Fibroblast of skin of right biceps (primary cell): ENCODE measurements at places on chromosomes 11 and 22.

DNA sequence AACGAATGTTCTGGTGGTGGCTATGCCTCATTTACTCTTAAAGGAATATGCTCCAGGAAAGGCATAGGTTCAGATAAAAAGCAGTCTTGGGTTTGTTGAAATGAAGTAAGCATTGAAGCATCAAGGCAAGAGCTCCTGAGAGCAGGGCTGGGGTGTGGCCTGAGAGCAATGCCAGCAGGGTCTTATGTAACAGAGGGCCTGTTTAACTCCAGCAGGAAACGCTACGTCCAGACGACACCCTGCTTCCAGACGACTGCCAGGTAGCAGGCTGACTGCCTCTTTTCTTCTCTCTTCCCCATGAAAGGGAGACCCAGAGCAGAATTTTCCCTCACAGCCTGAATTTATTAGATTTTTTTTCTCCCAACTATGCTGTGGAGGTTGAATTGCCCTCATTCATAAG, 127.2 kb upstream of the SLC5A12 start:
- DNase-seq = no peak

DNA sequence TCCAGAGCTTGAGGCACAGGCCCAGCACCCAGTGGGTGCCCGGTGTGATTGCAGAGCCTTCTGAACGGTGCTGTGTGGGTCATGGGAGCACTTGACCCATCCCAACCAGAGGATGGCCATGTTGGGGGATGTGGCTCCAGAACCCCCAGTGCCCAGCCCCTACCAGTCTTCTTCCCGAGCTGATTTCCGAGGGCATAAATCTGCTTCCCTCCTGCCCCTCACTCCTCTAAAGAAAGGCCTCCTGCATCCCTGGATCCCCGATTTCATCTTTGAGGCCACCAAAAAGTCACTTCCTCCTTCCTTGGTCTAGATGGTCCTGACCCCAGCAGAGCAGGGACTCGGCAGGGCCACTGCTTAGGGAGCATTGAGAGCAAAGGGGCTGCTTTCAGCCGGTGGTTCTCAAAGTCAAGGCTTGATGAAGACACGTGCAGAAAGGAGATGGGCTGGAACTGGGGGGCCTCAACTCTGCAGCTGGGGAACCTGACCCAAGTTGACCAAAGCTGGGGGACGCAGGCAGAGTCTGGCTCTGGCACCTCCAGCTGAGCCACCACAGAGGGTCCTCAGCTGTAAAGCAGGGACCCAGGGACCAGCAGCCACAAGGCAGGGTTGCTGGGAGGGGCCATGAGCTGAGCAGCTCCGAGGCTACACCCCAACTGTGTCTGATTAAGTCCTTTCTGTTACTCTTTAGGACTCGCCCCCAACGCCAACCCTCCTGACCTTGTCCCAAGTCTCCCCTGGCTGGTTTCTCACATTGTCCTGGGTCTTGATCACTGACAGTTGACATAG, 56.6 kb downstream of the LINC01488 start:
- no peak for DNase-seq

DNA sequence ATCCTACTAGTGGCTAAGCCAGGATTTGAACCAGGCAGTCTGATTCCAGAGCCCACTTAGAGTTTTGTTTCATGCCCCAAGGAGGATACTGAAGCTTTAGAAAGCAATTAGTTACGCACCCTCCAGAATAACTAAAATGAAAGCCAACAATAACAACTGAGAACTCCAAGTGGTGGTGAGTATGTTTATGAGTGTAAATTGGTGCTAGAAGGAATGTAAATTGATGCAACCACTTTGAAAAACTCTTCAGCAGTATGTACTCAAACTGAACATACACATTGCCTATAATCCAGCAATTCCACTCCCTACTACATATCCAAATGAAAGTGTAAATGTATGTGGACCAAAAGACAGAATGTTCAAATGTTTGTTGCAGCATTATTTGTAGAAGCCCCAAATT, 6.7 kb upstream of the ARL14EP start:
- peak; percentile 33 for DNase-seq

DNA sequence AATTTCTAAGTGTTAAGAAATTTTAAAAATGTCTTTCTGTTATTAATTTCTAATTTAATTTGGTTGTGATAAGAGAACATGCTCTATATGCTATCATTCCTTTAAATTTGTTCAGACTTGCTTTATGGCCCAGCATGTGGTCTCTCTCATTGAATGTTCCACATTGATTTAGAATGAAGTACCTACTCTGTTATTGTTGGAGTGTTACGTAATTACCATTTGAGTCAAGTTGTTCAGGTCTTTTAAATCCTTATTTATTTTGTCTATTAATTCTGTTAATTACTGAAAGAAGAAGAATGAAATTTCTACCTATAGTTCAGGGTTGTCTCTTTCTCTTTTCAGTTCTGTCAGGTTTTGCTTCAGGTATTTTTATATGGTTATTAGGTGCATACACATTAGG, 57.0 kb downstream of the PRMT3 start:
- DNase-seq = no peak

DNA sequence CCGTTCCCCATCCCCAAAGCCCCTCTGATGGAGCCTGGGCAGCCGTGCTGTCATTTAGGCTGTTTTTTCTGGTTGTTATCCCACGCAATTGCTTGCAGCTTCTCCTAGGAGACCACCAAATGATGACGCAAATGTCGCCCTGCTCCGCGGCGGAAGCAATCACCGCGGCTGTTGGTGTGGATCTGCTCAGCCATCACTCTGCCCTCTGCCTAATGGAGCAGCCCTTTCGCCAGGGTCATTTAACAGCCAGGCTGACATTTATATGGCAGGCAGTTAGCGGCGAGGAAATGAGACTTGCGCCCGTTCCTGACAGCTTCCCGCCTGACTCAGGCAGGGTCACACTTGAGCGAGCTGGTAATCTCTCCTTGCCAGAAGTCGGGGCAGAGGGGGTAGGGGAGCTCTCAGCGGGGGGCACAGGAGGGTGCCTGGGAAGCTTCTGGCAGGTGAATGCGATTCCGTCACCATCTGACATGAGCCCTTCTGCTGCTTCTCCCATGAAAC, 97.9 kb upstream of the RTL6 start:
- DNase-seq = peak; percentile 18

- DNase-seq = no peak
These were observed 99.8 kb downstream of the STIM1 start for GRCh38 chr11:3955299-3955665.

GRCh38 chr11:104898685-104899013, 389 bp upstream of the CASP12 start:
- DNase-seq = no peak

- DNase-seq = no peak
These were observed 138.5 kb upstream of the NCAM1 start for GRCh38 chr11:112822478-112823274.

- DNase-seq = peak; percentile 54
These were observed 19.7 kb downstream of the SLC37A2 start for GRCh38 chr11:125082611-125083311.

DNA sequence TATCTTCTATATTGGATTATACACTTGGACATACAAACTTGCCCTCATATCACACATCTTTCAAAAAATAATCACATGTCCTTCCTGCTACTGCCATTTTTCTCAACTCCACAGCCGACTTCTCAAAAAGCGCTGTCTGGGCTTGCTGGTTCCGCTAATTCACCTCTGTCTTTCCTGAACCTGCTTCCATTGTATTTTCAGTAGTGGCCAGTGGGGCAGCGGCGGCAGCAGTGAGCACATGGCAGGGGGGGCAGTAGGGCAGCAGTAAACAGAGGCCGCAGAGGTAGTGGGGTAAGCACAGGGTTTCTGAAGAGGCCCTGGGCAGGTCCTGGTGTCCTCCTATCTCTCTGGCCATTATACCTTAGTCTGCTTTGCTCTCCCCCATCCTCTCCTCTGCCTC, 126.3 kb downstream of the RRAS2 start:
- DNase-seq = no peak

GRCh38 chr11:102489186-102490145, 36.9 kb upstream of the TMEM123 start:
- DNase-seq = no peak

DNA sequence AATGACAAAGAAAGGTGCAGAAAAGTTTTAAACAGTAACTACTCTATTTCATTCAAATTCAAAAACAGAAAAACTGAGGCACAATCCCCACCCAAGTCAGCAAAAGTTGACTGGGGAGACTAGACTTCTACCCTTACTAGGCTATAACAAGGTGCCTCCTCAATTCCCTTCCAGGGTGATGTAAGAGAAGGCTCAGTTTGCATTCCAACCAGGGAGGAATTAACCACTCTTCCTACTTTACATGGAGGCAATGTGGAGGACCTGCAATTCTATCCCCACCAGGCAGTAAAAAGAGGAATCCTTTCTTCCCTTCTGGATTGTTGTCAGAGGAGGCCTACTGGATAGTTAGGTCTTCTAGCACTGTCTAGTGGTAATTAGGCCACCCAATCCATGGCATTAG, 26.1 kb downstream of the TYR start:
- no peak for DNase-seq

DNA sequence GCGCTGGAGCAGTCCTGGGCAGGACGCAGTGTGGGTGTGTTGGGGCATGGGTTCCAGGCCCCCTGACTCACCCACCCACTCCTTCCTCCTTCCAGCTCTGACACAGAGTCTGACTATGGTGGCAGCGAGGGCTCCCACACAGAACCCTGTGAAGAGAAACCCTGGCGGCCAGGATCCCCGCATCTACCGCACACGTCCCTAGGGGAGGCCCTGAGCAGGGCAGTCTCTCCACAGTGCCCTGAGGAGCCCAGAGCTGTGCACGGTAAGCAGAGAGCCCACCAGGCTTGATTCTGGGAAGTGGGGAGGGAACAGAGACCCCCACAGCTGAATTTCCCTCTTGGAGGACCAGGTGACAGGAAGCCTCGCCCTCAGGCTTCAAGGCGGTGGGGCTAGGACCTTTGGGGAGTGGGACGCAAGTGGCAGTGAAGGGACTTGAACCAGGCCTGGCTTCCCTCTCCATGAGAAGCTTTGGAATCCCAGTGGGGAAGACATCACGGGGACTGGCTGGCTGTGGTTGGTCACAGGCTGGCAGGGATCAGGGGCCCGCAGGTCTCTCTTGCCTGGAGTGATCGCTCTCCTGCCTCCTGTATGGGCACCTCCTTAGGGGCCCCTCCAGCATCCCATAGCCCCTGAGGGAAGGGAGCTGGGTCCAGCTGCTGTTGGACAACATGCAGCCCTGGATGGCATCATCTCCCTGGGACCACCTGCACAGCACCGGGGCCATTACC, 96.4 kb upstream of the PARVA start:
- peak; percentile 43 for DNase-seq

GRCh38 chr11:5284637-5285036, 14.9 kb upstream of the HBE1 start:
- no peak for DNase-seq

GRCh38 chr11:128574576-128575011, 12.8 kb downstream of the ETS1 start:
- peak; percentile 74 for DNase-seq

- no peak for DNase-seq
These were observed 5.6 kb downstream of the PTDSS2 start for GRCh38 chr11:455566-456147.

GRCh38 chr11:120333801-120334200, 2.4 kb upstream of the ARHGEF12 start:
- DNase-seq = no peak

DNA sequence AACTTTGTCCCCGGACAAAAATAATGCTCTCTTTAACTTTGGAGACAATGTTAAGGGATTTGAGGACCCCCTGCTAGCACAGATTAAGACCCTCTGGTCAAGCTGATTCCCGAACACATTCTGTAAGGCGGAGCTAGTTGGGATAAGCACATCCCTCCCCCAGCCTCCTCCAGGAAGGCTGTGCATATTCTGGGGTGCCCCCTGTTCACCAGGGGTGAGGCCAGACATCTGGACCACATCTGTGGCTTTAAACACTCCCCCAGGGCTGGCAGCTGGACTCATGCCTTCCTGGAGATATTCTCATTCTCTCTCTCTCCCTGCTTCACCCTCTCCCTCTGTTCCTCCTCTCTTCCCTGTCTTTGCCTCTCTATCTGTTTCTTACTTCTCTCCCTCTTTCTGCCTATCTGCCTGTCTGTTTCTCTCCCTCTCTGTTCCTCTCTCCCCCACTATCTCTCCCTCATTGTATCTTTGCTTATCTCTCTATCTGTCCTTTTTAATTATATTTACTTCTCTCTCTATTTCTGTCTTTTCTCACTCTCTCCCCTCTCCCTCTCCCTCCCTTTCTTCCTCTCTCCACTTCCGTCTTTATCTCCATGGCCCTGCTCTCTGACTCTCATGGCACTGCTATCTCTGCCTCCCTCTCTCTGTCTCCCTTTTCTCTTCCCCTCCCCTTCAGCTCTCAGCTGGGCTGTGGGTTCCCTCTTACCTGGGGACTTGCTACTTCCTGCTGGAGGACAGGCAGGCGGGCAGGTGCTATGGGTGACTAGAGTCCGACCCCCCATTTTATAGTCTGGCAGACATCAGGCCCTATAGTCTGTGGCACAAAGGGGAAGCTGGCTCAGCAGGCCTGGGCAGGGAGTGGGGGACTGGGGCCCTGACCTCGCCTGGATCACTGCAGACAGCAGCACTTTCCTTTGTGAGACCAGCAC, at the start of gene CRYBB1:
Gene CRYBB1, minus strand, starts transcription at position 757 of the 929 bp plus-strand sequence. CDS start 1,708 bp downstream, outside the sequence.
- DNase-seq = no peak
